Upper lobe of right lung (tissue), 1 donor: ENCODE measurements at places on chromosomes 7 and 10.

DNA sequence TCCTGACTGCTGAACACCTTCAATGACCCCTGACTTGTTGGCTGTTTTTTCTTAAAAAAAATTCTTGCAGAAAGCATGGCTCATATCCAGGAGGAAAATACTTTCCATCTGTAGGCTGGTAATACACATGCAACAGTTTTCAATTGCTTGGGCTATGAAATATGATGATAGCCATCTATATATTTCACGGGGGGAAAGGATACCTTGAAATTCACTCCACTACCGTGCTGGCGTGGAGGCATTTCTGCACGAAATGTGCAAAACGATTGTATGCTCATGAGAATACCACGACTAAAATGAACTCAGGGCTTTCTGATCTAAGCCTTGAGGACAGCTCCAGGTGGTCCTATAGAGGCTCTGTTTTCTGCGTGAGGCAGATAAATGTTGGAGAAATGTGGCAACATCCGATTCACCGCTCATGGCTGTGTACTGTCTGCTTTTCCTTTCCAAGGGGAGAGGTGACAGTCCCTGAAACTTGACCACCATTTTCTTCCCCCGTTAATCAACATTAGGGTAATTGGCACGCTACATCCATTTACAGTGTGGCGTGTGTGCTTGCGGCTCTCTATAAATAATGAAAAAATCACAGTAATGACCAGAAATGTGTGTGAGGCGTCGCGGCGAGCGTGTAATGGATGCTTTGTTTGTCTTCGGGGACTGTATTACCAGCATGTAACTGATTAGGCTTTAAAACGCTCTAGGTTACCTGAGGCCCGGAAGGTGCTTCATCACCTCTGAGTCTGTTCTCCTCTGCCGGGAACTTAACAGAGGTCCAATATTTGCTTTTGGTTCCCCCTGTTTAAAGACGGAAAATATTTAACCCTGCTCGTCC is 12.8 kb upstream of the CARD11 start:
- DNase-seq = no peak

DNA sequence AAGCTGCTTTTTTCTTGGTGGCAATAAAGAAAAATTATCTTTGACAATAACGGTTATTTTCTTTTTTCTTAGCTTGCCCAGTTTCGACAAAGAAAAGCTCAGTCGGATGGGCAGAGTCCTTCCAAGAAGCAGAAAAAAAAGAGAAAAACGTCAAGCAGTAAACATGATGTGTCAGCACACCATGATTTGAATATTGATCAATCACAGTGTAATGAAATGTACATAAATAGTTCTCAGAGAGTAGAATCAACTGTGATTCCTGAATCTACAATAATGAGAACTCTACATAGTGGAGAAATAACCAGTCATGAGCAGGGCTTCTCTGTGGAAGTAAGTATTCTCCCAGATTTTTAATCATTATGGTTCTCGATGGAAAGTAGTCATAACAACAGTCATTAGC is 33.0 kb downstream of the AKAP9 start:
- DNase-seq = no peak

DNA sequence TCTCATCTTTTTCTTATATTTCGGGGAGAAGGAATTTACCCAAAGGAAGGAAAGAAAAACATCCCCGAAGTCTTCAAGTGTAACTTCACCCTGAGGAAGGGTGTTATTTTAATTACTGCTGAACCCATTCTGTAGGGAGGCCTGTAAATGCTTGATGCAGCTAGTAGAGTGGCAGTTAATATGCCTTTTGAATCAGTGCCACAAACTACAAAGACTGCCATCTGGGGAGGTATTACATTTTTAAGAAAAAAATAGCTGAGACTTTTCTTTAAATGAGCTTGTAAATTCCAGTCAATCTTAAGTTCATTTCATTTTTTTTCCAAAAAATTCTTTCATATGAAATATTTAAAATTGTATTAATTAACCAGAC is 233.1 kb upstream of the FERD3L start:
- no peak for DNase-seq

- no peak for DNase-seq
Observed at GRCh38 chr10:105742184-105742583, 1101.1 kb downstream of the SORCS3 start.

DNA sequence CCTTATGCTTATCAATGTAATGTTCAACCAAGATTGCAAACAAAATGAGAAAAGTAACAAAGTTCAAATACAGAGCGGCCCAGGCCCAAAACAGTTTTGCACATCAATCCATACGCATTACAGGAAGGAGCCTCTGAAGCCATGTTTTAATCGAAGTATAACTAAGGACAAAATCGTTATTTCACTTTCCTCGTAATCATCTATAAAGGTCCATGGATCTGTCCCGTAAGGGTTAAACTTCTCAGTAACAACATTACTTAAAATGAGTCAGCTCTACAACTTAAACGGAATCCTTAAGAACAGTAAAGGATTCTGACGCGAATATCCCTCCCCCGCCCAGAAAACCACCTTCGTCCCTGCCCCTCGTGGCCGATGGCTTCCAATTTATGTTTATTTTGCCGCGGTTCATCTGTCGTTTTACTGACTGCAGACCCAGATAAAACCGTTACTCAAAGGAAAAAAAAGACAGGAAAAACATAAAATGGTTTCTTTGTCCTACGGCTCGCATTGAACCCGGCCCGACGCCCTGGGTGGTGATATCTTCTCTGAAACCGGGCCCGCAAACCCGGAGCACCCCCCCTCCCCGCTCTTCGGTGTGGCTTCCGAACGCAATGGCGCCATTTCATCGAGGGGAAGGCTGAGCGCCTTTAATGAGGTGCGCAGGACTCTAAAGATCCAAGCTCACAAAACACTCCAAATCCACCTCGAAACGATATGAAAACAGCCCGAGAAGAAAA is 1.1 kb downstream of the HNRNPA2B1 start:
- DNase-seq = peak; percentile 82

DNA sequence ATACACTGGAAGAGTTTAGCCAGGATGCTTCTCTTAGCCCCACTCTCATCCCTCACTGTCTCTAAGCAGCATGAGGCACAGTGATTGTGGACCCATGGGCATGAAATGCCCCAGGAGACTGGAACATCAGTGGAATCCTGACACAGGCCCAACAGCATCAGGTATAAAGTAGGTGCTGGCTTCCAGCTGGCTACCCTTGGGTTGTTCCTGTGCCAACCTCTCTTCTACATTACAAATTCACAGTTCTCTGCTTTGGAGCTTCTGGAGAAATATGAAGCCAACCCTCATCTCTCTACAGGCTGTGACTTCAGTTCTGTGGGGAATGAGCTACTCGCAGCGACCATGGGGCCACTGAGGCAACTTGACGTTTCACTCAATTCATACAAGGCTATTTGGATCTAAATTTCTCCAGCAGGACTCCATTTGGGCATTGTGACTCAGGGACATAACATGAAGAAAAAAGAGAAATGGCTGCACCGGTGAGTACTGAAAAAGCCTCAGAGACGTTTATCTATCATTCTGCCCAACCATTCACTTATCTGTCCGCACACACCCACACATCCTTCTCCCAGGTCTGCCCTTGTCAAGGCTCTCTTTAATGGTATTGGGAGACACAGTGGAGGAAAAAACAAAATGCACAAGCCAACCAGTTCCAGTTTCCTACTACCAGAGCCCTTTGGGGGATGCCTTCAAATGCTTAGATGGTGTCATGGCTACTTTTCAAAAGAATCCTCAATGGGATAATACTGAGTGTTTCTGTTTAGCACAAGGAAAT is 35.4 kb upstream of the TM9SF3 start:
- DNase-seq = no peak

DNA sequence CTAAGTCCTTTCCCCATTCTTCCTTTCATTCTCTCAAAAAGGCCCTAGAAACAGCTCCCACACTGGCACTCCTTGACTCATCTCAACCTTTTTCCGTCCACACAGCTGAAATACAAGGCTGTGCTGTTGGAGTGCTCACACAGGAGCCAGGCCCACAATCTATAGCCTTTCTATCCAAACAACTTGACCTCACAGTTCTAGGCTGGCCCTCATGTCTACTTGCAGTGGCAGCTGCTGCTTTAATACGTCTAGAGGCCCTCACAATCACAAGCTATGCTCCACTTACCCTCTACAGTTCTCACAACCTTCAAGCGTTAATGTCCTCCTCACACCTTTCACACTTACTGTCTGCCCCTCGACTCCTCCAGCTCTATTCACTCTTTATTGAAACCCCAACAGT is 12.0 kb upstream of the LRRC61 start:
- no peak for DNase-seq

- no peak for DNase-seq
Observed at GRCh38 chr10:6279540-6280267, 77.0 kb downstream of the PFKFB3 start.

DNA sequence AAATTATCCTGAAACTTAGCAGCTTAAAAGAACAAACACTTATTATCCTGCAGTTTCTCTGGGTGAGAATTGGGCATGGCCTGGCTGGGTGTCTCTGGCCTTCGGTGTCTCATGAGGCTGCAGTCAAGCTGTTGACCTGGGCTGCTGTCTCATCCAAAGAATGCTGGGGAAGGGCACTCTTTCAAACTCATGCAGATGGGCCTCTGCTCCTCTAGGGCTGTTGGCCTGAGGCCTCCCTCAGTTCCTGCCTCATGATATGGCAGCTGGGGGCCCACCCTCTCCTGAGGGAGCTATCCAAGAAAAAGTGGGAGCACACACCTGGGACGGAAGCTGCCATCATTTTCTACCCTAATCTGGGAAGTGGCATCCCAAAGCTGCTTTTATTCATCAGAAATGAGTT is 43.6 kb downstream of the DRGX start:
- DNase-seq = no peak

DNA sequence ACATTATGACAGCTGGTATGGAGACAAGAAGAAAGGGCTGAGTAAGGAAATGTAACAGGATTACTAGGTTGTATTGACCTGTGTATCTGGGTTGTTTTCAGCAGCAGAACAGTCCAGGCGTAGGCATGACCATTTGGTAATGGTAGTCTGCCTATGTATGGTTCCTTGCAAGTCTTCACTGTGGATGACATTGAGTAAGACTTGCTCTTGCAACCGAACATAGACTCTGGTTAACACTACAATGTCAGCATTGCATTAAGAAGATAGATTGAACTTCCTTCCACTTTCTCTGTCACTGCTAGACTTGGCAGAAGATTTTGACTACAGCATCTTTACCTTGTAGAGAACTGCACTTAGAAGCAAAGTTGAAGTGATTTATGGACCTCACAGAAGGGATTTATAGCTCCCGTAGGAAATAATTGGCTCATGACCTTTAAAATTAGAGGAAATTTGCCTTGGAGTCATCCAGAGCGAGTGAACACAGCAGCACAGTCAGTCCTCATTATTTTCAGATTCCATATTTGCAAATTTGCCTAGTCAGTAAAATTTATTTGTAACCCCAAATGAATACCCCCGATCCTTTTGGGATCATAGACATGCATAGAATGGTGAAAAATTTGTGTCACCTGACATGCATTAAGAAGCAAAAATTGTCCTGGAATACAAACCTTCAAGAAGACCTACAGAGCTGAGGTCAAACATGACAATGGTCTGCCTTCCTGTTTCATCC is 79.6 kb upstream of the STRIP2 start:
- no peak for DNase-seq

DNA sequence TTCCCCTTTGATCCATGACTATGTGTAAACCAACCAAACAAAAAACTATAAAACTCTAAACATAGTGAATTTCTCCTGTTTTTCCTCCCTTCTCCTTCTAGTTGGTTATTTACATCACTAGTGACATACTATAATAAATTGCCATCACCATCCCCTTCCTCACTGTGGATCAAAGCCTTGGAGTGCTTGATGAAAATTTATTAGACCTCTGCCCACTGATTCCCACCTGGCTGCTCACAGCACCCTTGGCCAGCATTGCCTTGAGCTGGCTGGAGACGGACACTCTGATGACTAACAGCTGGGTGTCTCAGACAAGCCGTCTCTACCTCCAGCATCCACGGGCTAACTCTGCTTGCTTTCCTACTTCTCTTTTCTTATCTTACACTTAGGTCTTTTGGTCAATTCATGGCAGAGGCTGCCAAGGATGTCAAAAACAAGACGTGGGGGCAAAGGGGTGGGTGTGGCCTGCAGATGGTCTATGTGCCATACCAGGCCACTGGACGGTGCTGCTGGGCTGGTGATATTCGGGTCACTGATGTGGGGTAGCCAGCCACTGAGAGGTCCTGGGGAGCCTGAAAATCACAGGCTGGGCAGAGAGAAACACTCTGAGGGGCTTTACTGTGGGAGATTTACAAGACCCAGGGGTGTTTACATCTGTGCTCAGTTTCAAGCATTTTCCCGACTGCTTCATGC is 207.8 kb downstream of the TAX1BP1 start:
- DNase-seq = no peak

- no peak for DNase-seq
Observed at GRCh38 chr7:92837000-92837749, 802 bp upstream of the CDK6 start.

DNA sequence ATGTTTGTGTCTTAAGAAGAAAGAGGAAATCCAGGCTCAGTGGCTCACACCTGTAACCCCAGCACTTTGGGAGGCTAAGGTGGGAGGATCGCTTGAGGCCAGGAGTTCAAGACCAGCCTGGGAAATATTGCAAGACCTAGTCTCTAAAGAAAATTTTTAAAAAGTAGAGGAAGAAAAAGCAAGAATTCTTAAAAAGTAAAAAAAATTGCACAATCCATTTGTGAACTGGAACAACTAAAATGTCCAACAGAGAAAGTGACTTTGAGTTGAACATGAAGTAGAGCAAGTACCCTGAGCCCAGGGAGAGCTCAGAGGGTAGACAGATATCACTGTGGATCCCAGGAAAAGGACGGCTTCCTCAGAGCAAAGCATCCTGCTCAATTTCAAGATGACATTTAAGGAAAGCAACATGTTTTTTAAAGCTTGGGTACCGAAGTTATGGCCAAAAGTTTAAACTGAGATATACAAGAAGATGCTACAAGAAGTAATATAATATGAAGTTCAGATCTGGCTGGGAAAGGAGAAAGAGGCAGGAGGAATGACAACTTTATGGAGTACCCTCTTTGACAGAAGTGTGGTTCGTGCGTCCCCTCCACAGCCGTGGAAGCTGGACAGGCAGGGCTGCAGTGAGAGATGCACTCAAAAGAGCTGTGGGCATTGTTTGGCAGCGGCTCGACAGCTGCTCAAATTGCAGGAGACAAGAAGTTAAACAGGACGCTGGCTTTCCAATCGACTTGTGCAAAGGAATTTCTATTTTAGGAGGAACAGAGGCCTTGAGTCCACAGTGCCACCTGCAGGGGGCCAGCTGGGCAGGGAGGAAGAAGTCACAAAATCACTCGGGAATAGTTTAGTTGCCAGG is 201.3 kb downstream of the JCAD start:
- DNase-seq = peak; percentile 82

- DNase-seq = no peak
Observed at GRCh38 chr7:29483219-29484104, 80.2 kb upstream of the PRR15 start.

GRCh38 chr7:159105832-159106811 is 38.5 kb downstream of the VIPR2 start:
- DNase-seq = peak; percentile 57
